ENCODE measurements at places on chromosomes 4 and X.
A peak's percentile ranks its signal among the peaks of the same experiment; 100 is the strongest.

DNA sequence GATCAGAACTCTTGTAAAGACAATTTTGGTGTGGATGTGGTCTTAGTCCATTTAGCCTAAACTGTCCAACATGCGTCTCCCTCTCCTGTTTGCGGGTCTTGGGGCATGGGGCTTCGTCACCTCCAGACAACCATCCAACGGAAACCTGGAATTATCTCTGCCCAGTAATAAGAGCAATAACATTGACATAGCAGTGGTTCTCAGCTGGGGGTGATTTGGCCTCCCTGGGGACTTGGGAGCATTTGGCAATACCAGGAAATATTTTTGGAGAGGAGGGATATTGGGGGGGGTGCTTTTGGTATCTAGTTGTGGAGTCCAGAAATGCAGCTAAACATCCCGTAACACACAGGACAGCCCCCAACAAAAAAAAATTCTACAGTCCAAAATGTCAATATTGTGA, 47.2 kb downstream of the SEL1L3 start:
- no peak for DNase-seq

- no peak for DNase-seq
Measured at GRCh38 chrX:153967536-153968224, 3.9 kb downstream of the HCFC1 start.

DNA sequence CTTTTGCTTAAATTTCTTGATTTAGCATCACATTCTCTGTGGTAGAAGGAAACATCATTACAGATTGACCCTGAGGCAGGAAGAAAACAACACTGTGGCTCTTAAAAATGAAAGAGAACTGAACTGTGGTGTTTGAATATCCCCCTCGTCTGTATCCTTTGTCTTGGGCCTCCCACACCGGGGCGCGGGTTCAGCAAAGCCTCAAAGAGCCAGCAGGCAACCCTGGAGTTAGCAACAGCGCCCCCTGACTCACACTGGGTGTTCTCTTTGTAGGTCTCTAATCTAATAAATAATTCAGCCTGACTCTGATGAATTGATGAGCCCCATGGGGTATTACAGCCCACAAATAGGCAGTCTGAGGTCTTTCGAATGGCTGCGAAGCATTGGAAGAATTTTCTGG, 46.1 kb upstream of the CTSO start:
- peak; percentile 64 for DNase-seq

DNA sequence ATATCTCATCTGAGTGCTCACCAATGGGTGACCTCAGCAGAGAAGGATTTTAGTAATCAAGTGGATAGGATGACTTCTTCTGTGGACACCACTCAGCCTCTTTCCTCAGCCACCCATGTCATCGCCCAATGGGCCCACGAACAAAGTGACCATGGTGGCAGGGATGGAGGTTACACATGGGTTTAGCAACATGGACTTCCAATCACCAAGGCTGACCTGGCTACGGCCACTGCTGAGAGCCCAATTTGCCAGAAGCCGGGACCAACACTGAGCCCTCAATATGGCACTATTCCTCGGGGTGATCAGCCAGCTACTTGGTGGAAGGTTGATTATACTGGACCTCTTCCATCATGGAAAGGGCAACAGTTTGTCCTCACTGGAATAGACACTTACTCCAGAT, 97.4 kb downstream of the LCORL start:
- no peak for DNase-seq

- DNase-seq = peak; percentile 46
Measured at GRCh38 chrX:56793521-56794320, 64.7 kb downstream of the NBDY start.

- DNase-seq = no peak
Measured at GRCh38 chr4:143391895-143392294, 55.2 kb downstream of the GAB1 start.

- DNase-seq = no peak
Measured at GRCh38 chr4:168696280-168696679, 199.4 kb downstream of the PALLD start.

DNA sequence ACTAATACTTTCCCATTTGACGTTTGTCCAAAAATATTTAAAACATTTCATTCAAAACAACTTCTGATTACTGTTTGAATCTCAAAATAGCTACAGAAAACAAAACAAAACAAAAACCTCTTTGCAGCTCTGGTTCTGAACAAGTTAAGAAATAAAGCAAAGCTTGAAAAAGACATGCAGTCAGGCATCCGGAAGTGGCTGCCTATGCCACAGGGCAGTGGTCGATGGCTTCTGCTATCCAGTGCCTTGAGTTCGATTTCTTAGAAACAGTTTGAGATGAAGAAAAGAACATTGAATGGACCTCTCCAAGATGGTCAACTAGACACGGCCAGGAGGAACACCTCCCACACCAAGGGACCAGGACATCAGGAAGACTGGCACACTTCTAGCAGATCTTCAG, 125.3 kb downstream of the SCFD2 start:
- DNase-seq = no peak

GRCh38 chr4:42151568-42152506, 618 bp downstream of the BEND4 start:
- no peak for DNase-seq

DNA sequence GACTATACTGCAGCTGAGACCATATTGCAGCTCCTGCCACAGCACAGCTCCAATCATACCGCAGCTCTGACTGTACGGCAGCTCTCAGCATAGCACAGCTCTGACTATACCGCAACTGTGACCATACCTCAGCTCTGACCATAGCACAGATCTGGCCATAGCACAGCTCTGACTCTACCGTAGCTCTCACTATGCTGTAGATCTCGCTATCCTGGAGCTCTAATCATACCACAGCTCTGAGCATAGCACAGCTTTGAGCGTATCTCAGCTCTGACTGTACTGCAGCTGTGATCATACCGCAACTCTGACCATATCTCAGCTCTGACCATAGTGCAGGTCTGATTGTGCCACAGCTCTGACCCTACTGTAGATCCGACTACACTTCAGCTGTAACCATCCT, 139.2 kb downstream of the ASMT start:
- DNase-seq = no peak

GRCh38 chr4:71609167-71609566, 174.7 kb downstream of the GC start:
- DNase-seq = no peak

- no peak for DNase-seq
Measured at GRCh38 chrX:20144491-20144890, 2.9 kb upstream of the EIF1AX start.

- no peak for DNase-seq
Measured at GRCh38 chr4:145097331-145097820, 620 bp downstream of the ANAPC10 start.

DNA sequence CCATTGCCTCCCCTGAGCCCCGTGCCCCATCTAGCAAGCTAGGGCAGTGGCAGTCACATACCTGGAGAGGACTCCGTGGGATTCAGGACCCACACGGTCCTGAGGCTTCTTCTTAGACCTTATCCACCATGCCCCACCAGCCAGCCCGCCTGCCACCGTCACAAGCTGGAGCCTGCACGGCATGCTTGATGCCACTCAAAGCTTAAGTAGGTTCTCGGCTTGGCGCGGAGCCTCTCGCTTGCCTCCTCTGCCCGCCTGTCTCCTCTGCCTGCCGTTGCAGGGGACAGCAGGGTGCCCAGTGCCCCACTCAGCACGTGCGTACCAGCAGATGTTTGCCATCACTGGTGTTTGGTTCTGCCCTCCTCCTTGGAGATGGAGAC, 14.1 kb downstream of the PSAPL1 start:
- no peak for DNase-seq

- no peak for DNase-seq
Measured at GRCh38 chr4:110869862-110870572, 247.1 kb upstream of the PITX2 start.

DNA sequence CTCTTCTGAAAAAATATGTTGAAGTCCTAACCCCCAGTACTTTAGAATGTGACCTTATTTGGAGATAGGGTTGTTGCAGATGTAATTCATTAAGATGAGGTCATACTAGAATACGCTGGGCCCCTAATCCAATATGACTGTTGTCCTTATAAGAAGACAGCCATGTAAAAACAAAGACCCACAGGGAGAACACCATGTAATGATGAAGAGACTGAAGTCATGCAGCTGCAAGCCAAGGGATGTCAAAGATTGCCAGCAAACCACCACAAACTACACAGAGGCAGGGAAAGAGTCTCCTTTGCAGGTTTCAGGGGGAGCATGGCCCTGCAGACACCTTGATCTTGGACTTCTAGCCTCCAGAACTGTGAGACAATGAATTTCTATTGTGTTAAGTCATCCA, 37.4 kb downstream of the CXorf58 start:
- DNase-seq = no peak

GRCh38 chr4:101938836-101939235, 148.3 kb downstream of the BANK1 start:
- DNase-seq = no peak

GRCh38 chr4:186643501-186644310, 80.0 kb downstream of the FAT1 start:
- DNase-seq = no peak

- DNase-seq = no peak
Measured at GRCh38 chr4:168028970-168029597, 63.3 kb upstream of the ANXA10 start.

DNA sequence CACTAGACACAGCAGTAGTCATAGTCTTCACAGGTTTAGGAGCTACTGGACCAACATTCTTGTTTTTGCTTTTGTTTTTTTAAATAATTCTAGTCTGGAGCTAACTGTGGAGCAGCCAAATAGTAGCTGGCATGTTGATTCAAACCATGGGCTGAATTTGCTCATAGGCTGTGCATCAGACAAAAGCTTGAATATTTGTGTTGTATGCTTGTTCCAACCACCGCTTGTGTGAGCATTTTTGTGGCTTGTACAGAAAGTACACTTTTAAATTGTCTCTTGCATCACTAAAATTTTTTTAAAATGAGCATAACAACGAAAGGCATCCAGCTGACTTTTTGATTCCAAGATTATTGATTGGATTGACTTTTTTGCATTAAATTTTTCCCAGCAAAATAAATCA, 39.6 kb downstream of the CCNI start:
- no peak for DNase-seq

- no peak for DNase-seq
Measured at GRCh38 chrX:5242091-5242790, 986.4 kb downstream of the NLGN4X start.
